ENCODE measurements at places on chromosomes 16 and 17.

DNA sequence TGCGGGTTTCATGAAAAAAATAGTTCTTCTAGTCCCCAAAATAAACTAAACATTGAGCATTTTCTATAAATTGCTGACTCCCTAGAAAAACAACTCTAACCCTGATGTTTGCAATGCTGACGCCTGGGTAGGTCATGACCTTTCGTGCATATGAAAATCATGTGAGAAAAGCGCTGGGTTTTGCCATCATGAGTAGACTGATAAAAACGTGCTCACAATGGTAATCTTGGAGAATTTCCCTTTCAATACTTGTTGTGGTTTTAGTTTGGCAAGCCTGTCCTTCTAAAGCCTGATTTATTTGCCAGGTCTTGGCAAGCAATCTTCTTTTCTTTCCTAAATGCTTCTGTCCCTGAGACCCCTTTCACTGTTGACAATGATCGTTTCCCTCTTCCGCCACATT, 4.0 kb upstream of the CLEC10A start:
- no peak for DNase-seq

GRCh38 chr17:38509772-38510420, 81.6 kb downstream of the ARHGAP23 start:
- no peak for DNase-seq

GRCh38 chr17:12605222-12605621, 60.5 kb upstream of the MYOCD start:
- no peak for DNase-seq

GRCh38 chr16:84194018-84194417, 3.1 kb downstream of the ADAD2 start:
- DNase-seq = no peak

DNA sequence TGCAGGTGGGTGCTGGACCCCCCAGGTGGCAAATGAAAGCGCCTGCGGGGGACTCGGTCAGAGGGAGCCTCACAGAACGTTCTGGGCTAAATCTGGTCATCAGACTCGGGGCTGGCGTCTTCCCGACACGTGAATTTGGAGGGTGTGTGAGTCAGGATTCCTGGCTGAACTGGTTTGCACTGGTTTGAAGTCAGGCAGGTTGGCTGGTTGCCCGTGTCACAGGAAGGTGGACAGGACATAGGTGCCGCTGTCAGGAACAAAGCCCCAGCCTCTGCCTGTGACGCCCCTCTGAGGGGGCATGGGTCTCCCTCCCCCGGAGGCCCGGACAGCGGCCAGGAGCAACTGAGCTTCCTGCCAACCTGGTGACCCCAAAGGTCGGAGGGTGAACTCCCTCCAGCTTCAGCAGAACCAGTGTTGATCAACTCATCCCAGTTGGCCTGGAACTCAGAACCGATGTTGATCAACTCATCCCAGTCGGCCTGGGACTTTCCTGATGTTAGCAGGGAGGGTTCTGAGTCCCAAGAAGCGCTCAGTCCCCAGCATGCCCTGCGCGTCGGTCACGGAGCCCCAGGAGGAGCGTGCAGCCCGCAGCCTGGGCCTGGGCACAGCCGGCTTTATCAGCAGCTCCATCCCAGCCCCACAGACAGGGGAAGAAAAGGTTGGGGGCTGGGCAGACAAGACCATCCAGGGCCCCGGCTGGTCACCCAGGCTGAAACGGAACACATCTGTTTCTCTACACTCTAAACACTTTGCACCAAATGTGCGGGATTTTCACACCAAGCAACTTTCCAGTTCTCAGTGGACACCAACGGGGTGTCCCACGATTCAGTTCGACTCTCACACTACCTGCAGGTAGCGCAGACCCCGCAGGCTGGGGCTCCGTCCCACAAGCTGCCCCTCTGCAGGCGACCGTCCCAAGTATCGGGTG, 14.4 kb upstream of the METRNL start:
- no peak for DNase-seq

- no peak for DNase-seq
Measured at GRCh38 chr16:86934581-86935375, 356.4 kb downstream of the FOXL1 start.

DNA sequence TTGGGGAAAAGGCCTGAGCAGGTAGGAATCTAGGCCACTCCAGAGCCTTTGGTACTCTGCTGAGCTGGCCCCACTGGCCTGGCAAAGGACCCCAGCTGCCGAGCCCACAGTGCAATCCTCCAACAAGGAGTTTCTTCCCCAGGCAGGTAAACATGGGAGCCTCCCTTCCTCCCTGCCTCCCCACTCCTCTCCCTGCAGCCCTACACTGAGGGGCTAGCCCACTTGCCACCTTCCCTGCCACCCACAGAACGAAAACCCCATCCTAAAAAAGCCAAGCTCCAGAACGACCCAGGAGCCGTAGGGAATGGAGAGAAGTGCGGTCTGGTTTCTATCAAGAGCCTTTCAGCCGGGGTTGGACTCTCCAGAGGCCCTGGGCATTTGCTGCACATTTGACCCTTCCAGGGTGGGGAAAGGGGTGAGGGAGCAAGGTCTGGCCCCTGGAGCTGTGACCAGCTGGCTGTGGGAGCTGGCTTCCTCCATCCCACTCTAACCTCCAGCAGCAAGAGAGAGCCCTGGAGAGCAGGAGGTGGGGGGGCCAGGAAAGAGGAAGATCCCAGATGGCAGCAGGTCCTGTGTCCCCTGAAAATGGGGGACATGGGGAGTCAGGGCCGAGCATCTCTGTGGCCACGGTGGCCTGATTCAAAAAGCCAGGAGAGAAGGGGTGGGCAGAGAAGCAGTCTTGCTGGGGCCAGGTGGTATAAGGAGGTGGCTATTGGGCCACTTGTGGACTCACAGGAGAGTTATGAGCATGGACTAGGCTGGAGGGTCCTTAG, 1.3 kb downstream of the HID1 start:
- no peak for DNase-seq

- DNase-seq = no peak
Measured at GRCh38 chr17:28896491-28896883, 1.0 kb downstream of the FLOT2 start.

DNA sequence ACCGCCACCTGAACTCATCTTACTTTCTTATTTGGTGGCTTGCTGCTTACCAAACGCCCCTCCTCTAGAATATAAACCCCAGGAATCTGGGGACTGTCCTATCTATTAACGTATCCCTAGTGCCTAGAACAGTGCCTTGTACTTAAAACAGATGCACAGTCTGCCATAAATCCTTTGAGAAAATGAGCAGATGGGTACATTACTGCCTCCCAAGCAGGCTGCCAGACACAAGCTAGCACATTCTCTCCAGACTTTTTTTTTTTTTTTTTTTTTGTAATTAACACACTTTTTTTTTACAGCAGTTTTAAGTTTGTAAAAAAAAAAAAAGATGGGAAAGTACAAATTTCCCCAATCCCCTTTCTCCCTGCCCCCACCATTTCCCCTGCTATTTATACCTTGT, 57.3 kb upstream of the RPL38 start:
- no peak for DNase-seq
